ENCODE measurements at places on chromosomes 11 and 22.

- no peak for DNase-seq
These were observed 36.5 kb downstream of the ACER3 start for GRCh38 chr11:76897233-76897632.

DNA sequence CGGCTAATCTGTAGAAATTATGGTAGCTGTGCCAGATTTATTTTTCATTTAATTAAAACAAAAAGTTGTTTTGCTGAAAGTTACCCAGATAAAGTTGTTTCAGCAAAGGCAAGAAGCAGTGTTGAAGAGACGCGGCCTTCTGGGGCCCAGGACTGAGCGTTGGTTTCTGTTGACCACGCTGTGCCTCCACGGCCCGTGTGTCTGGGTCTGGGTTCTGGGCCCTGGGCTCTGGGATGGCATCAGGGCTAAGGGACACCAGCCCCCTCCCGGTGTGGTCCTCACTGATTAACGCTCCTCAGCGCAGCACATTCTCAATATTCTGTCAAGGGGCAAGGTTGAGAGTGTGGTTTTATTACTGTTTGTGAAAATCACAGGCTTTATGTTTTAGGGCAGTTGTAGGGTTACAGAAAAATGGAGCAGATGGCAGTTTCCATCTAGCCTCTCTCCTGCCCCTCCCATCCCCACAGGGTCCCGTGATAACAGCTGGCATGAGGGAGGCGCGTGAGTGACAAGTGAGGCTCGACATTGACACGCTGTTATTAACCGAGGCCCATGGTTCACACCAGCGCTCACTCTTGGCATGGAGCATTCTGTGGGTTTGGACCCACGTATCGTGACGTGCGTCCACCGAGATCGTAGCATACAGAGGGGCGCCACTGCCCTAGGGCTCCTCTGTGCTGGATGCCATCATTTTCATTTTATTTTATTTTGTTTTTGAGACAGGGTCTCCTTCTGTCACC lies 1231.4 kb downstream of the BRD1 start:
- no peak for DNase-seq

DNA sequence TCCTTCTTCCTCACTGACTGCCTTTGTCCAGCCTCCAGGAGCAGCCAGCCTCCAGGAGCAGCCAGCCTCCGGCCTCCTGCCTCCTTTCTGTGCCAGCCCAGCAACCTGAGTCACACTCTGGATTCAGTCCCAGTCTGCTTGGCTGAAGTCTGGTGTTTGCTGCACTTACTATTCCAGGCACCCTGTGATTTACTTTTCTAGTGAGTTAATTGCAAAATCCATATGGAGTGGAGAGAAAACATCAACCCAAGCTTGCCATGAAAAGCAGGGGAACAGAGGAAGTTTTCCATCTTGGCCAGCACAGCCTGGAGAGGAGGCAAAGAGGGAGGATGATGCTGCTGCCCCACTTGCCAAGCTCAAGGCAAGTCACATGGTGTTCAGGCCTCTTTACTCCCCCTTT lies 400.5 kb downstream of the TENM4 start:
- no peak for DNase-seq

DNA sequence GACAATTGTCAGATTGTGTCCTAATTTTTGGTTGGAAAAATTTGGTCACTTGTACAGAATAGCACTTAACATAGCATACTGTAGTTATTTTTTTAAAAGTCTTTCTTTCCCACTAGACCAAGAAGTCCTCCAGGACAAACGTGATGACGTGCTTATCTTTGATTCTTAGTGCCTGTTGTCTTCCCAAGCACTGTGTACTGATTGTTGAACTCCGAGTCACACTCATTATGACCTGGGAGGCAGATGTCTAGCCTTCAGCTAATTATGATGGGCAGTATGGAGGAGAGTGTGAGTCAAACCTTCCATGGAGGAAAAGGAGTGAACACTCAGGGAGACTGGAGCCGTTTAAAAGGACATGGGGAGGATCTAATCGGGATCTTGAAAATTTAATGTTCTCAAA lies 119.8 kb downstream of the SPON1 start:
- DNase-seq: no peak

DNA sequence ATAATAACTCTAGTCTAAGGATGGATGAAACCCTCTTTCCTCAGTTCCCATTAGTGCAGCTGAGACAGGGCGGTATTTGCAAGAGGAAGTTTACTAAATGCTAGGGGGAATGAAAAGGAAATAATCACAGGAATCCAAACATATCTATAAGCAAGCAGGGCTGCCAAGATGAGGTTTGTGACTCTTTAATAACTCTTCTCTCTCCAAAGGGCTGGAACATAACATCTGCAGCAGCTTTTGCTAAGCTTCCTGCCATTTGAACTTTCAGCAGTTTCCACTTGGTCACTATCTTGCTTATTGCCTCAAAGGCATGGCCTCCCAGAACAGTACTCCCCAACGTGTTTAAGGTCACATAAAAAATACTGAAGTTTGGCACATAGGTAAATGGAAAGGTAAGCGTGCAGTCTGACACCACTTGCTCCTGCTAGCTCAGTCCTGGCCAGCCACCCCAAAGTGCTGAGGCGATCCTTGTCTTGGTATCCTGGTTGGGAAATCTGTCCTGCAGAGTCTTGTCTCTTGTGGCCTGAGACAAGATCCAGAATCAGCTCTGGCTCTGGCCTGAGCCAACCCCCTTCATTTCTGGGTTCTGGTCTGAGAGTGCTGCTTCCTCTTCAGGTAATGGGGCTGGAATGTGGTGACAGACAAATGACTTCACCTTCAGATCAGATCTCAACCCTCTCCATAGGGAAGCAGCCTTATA lies 81.8 kb downstream of the KCNC1 start:
- DNase-seq: no peak

DNA sequence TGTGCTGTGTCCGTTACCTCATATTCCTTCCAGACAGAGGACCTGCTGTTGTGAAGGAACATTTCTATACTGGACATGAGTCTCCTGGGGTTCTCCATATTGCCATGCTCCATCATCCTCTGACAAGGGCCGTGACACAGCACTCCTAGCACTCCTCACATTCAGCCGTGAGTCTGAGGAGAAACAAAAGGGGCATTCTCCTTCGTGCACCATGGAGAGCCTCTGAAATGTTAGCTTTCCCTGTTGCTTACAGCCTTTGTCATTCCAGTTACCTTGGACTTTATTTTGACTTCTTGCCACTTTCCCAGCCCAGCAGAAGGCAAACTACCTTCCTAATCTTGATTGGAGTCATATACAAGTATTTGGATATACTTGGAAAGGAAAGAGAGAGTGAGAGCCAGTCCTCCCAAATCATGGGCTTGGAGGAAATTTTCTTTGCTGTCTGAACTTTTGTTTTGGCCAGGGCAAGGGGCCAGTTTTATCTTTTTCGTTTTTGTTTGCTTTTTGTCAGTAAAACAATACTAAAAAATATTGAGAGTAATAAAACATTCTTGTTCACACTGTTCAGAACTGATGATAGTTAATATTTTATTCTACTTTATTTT lies 29.1 kb upstream of the TECTA start:
- no peak for DNase-seq

DNA sequence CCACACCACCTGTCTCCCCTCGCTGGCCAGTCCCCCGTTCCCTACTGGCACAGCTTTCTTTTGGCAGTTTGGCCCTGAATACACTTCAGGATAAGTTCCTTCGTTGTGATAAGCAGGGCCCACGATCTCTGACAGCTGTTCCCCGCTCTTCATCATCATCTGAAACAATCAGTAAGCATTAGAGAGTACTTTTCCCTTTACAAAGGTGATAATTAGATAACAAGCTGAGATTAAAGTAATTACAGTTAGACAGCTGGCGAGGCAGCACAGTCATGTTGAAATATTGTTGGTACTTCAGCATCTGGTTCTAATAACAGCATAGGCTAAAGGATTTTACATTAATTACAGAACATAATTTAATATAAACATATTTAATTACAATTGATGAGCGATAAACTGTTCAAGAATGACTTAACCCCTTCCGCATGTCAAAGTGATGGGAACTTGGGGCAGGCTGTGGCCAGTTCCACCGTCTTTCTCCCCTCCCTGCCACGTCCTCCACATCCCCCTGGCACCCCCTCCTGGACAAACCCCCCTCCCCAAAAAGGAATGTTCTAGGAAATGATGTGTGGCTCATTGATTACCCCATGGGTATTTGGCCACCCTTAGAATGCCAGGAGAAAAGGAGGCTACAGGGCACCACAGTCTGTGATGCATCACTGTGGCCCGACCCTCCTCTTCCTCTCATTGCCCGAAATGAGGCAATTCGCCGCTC lies 134.9 kb downstream of the RCN1 start:
- DNase-seq: no peak

GRCh38 chr22:24728790-24729637 lies 45.5 kb downstream of the PIWIL3 start:
- no peak for DNase-seq

DNA sequence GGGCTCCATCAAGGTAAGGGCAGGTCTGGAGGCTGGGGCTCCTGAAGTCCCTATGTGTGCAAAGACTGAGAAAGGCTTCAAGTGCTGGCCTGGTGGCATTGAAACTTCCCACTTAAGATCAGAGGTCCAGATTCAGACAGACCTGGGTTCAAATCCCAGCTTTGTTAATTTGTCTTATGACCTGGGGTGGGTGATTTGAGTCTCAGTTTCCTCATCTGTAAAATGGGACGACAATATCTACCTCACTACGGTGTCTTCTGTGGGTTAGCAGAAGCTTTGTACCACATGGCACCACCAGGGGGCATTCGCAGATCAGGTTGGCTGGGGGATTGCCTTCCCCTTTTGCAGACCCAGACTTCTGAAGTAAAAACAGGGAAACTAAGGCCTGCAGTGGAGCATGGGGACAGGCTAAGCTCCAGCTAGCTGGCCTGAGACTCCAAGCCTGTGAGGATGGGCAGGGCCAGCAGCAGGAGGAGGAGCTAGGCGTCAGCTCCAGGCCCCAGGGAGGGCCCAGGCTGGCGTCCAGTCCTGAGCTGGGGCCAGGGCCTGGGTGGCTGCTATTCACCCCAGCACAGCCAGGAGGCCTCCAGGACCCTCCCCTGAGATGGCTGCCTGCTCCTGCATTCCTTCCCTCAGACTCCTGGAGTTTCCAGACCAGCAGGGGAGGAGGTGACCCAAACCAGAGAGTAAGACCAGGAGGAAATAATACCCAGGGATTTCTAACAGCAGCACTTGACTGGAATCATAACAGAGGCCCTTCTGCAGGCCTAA lies 1.5 kb downstream of the CASTOR1 start:
- DNase-seq: peak; percentile 89

GRCh38 chr11:71223671-71224660 lies 28.4 kb downstream of the SHANK2 start:
- no peak for DNase-seq

DNA sequence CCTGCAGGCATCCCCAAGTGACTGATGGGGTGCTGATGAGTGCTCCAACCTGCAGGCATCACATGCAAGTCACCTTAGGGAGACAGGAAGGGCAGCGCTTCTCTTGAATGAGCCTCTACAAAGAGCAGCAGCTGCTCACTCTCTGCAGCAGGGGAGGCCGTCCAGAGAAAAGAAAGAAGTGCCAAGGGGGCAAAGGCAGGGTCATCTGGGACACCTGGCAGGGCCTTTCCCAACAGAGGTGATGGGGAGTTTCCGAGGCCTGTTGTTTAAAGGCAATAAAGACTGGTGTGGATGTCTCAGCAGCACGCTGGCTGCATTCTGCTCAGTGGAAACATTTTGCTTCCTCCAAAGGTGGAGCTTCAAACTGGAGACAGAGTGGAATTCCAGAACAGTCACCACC lies 113.7 kb downstream of the ETS1 start:
- DNase-seq: no peak

GRCh38 chr11:45341372-45341771 lies 55.2 kb upstream of the SYT13 start:
- DNase-seq: no peak

DNA sequence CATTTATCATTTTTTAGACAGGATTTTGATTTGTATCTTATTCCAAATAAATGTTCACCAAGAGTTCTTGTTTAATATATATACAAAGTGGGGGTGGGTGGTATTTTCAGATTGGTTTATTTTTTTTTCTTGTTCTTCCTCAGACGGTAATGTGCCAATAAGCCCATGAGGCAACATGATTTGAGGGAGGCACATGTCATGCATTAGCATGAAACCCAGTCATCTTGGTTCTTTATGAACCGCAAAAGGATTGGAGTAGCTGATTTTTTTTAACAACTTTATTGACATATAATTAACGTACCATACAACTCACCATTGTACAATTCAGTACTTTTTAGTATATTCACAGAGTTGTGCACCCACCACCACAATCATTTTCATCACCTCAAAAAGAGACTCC lies 2.7 kb downstream of the BCL2L13 start:
- no peak for DNase-seq

DNA sequence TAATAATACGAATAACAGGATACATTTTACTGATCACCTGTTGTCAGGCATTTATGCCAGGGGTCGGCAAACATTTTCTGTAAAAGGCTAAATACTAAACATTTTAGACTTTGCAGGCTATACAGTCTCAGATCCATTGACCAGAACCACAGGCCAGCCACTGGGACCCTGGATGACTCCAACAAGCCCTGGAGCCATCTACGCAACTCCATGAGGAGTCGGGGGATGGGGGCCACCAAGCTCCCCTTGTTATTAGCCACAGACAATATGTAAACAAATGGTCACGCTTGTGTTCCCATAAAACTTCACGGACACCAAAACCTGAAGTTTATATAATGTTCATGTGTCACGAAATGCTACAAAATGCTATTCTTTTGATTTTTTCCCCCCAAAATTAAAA lies 54.4 kb upstream of the EMID1 start:
- no peak for DNase-seq

DNA sequence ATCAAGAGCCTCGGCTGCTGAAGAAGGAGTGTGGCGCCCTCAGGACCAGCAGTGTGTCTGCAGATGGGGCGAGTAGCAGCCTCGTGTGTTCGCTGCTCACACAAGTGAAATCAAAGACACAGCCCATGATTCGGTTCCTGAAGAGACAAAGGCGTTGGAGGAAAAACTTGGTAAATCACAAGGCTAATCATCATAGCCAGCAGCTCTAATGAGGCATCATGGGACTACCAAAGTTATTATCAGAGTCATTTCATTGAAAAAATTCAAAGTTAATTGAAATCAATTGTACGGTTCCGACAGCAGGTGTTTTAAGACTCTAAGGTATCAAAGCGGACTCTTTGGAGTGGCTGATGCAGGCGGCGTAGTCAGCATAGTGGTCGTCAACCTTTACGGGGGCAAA lies 9.5 kb downstream of the PHF21B start:
- no peak for DNase-seq

- no peak for DNase-seq
These were observed 14.2 kb downstream of the MCAT start for GRCh38 chr22:43128928-43129424.

- DNase-seq: no peak
These were observed 51.9 kb downstream of the MED15 start for GRCh38 chr22:20559174-20559760.
